ENCODE measurements at places on chromosomes 1 and 21.
A peak's percentile ranks its signal among the peaks of the same experiment; 100 is the strongest.

GRCh38 chr1:54812801-54813484 is 11.8 kb upstream of the TTC22 start:
- DNase-seq = peak; percentile 24

DNA sequence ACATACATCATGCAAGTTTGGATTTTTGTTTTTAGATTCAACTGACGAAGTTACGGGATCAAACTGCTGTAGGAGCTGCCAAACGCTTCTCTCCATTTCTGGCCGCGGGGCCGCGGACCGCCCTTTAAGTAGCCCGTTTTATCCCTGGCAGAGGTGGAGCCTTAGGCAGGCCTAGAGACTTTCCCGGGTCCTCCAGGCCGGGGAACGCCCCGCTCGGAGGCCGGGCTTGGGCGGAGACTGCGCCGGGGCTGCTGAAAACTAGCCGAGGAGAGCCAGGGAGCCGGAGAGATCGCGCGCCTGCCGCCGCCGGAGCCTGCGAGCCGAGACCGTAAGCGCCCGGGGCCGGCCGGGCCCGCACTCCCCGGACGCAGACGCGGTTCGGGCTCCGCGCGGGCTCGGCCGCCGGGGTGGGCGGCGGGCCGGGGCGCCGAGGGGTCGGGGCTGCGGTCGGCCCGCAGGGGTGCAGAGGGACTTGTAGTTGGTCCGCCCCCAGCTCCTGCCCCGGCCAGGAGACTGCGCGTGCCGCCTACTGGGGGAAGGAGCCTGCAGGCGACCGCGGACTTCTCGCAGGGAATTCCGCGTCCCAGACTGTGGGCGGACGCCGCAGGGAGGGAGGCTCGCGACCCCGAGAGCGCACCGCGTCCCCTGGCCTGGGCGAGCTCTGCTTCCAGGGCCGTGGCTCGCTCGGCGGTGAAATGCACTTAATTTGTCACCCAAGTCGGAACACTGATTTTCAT is at the start of gene EPHX1:
EPHX1 (plus strand) TSS at position 283 of the 737 bp plus-strand sequence. CDS start 18,606 bp downstream, outside the sequence.
- DNase-seq = peak; percentile 59

GRCh38 chr1:212110617-212111016 is 75.1 kb downstream of the DTL start:
- DNase-seq = no peak

DNA sequence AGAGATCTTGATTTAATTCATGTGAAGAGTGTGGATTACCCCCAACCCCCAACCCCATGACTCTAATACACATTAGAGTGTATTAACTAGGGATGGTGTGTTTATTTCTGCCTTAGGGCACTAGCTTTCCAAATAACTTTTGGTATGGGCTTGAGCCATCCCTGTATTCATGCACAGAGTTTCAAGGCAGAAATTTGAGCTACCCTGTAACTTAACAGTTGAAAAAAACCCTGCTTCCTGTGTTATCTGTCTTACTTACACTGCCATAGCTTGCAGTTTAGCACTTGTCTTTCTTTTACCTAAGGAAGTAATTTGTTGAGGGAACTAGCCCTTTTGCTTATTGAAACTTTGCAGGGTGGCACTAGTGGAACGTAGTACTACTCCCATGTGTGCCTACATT is 6.3 kb downstream of the SRSF11 start:
- no peak for DNase-seq

- peak; percentile 68 for DNase-seq
Measured at GRCh38 chr1:101235696-101236515, 913 bp upstream of the S1PR1 start.

DNA sequence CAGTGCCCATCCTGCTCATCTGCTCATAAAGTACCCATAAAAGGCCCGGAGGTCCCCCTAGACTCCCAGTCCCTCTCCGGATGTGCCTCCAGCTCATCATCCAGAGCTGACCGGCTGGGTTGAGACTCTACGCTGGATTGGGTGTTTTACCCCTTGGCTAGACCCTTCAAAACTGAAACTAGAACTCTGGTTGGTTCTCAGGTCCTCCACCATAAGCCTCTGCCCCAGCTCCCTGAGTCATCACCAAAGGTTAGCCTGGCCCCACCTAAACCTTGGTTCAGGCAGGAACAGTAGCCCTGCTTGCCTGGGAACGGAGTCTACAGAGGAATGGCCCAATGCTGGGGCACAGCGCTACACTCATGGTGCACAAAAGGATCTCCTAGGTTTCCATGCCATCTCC is 75.1 kb downstream of the TLR5 start:
- no peak for DNase-seq

GRCh38 chr21:42820616-42821465 is 58.5 kb downstream of the WDR4 start:
- DNase-seq = no peak

GRCh38 chr1:198560161-198560560 is 19.7 kb upstream of the ATP6V1G3 start:
- no peak for DNase-seq

DNA sequence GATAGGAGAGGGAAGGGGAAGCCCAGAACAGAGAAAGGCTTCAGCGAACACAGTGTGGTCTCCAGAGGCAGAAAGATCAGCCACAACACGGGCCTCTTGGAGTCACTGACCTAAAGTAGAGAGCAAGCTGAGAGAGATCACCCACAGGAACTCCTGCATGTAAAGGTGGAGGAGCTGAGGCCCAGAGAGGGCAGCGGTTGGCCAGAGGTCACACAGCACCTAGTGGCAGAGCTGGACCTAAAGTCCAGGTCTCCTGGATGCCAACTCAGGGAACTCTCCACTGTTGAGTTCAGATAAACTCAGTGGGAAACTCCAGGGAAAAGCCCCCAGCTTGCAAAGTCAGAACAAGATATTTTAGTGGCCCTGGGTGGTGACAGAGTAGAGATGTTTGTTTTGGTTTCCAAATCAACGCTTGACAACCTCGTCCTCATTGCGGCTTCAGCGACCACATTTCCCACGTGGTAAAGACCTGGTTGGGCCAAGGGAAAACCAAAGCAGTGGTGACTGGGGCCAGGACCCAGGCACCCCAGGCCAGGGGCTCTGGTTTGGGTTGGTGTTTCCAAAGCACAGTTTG is 4.6 kb downstream of the IFFO2 start:
- peak; percentile 86 for DNase-seq

DNA sequence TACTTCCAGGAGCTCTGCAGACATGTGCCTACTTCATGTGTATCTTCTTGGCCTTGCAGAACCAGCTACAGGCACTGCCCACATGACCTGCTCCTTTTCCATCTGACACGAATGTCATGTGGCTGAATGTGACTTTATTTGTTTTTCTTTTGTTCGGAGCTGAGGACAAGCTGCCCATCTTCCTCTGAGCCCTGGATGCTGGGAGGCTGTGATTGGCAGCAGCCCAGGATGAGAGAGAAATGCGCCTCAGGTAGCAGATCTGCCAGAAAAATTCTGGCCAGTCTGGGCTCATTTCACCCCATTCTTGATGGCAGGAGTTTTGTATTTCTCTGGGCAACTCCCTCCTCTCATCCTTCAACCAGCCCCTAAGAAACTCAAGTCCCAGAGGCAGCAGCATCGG is 372.0 kb downstream of the RPS6KC1 start:
- DNase-seq = no peak

- DNase-seq = no peak
Measured at GRCh38 chr21:18245464-18245967, 883 bp downstream of the CHODL start.

DNA sequence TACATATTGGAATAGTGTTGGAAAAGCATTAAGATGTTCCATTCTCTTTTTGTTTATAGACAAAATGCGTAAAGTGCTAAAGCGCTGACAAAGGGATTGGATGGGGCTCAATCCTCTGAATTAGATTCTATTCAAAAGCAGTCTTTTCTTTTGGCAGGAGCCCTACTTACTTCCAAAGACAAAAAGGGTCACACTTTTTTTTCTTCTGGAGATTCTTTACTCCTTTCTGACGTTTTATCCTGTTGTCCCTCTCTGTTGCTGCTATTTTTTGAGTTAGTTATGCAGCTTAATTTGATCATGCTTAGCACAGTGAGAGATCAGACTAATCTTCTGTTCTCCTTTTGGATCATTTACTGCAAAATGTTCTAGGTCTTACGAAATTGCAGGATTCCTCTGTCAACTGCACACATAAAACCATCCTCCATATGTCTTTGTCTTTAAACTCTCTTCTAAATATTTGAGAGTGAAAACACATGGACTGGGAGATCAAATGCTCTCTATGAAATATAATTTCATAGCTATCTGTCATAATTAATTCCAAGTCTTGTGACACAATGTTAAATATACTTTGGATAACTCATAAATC is 656.4 kb upstream of the ADGRL2 start:
- no peak for DNase-seq

- no peak for DNase-seq
Measured at GRCh38 chr1:79920960-79921669, 914.6 kb upstream of the ADGRL4 start.

- no peak for DNase-seq
Measured at GRCh38 chr1:61089741-61090140, 7.4 kb downstream of the NFIA start.

DNA sequence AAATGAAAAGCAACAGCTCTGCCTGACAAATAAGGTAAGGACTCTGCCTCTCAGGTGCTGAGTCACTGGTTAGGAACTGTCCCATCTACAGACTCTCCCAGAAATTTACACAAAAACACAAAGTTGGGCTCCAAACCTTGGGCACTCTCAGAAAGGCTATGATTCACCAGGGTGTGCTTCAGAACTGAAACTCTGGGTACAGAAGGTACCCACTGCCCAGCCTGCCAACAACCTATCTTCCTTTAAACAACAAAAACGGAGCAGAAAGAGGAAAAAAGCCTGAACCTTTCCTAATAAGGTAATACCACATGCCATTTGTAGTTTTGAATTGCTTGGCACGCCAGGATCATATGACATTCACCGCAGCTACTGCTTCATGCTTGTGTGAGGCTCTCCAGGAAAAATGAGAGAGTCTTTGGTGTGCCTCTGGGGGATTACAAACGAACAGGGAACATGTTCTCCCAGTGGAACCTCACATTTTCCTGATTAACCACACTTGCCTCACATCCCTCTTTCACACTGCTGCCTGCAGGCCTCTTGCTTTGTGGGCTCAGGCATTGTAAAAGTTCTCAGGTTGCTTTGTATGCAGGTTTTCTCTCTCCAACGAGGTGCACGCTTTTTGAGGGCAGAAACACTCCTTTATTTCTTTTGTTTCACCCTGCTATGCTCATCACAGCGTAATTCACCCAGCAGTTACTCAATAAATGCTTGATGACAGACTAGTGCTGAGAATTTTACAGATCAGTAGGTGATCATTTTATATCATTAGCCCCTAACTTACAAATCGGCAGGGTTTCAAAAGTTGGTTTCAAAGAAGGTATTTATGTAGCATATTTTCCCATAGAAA is 65.1 kb downstream of the GADD45A start:
- no peak for DNase-seq

DNA sequence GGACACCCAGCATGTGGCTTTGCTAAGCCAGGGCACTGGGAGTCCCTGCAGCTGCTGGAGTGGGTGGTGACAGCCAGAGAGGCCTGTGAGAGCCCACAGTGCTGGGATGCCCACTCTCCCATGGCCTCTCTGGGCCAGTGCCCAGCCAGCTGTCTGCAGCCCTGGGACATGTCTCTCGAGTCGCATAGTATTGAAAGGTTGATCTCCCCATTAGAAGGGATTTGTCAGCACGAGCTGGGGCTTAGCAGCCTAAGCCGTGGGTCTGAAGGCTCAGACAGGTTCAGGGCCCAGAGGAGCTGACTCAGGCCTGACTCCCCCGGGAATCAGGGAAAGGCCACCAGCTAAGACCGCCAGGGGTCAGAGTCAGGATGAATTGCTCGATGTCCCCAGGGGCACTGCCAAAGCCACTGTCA is 53.5 kb downstream of the FOXD2 start:
- DNase-seq = no peak

GRCh38 chr1:104195395-104195794 is 445.7 kb downstream of the AMY1C start:
- DNase-seq = no peak

GRCh38 chr1:29590583-29591565 is 354.6 kb downstream of the PTPRU start:
- no peak for DNase-seq

DNA sequence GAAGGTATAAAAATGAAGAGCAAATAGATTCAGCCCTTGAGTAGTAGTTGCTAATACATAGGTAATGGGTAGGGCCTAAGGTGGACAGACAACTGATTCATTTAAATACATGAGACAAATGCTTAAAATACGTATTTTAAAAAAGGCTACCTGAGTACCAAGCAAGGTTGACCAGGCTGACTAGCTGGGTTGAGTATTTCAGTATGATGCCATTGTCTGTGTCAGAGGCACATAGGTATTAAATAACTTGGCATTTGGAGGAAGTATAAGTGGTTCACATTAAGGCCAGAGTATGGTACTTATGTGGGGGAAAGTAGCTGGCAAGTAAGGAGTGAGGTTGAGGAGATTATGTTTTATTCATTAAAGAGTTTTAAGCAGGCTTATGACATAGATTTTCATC is 19.4 kb downstream of the NEK7 start:
- no peak for DNase-seq

- DNase-seq = no peak
Measured at GRCh38 chr1:89260566-89261255, 11.9 kb downstream of the GBP5 start.

DNA sequence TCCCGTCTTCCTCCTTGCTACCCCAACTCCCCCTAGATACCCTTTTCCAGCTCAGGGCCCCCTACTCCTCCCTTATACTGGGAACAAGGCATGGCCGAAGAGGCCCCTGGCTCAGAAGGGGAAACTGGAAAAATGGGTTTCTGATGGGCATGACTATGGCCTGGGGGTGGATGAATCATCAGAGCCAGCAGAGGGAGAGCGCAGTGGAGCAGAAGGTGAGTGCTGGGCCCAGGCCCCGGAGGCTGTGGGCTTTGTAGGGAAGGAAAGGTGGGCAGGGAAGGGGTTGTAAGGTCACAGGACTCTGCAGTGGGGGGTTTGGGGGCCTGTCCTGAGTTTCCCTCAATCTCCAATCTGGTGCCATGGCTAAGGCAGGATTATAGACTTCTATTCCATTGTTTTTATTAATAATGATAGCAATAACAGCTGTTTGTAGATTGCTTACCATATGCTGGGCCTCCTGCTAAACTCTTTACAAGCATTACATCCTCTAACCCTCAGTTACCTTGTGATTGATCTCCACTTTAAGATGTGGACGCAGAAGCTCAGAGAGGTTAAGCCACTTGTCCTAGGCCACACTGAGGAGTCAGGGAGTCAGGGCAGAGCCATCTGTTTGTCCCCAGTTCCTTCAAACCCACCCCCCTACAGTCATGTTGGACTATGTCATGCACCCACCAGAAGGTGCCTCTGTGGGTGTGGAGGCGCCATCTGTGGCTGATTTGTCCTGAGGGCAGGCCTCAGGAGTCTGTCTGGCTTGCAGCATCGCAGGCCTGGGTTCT is 36.2 kb upstream of the ZNF362 start:
- DNase-seq = no peak

DNA sequence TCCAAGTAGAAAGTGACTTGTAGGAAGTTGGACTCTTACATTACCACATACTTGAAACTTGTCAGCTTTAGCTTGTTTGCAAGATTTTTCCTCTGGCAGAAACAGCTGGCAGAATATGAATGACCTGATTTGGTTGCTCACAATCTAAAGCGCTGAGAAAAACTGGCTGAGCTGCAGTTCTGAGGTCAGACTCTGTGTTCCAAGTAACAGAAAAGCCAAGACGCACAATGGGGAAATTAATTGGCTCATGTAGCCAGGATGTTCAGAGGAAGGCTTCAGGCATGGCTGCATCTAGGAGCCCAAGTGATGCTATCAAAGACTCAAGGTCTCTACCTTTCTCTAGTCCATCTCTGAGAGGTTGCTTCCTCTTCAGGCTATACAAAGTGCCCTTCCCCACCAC is 27.0 kb downstream of the ALPL start:
- DNase-seq = no peak

All from CD8-positive, alpha-beta memory T cell (primary cell).